ENCODE measurements at places on chromosomes 12 and 14.
A peak's percentile ranks its signal among the peaks of the same experiment; 100 is the strongest.

DNA sequence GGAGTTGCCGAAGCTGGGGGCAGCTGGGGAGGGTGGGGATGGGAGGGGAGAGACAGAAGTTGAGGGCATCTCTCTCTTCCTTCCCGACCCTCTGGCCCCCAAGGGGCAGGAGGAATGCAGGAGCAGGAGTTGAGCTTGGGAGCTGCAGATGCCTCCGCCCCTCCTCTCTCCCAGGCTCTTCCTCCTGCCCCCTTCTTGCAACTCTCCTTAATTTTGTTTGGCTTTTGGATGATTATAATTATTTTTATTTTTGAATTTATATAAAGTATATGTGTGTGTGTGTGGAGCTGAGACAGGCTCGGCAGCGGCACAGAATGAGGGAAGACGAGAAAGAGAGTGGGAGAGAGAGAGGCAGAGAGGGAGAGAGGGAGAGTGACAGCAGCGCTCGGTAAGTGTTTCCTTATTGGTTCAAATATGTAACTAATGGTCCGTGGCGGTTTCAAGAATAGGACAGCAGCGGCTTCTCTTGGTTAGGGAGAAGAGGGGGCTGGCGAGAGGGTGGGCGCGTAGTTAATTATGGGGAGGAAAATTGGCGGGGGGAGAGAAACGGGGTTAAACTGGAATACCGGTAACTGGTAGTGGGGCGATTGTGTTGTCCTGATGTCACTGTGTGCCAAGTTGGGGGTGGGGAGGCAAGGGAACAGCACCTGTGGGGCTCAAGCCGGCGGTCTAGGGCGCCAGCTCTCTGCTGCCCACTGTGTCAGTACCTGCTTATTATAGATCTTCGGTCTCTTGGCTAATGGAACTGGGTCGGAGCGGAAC, 8.4 kb downstream of the HOXC8 start:
- DNase-seq, result peak; percentile 81

DNA sequence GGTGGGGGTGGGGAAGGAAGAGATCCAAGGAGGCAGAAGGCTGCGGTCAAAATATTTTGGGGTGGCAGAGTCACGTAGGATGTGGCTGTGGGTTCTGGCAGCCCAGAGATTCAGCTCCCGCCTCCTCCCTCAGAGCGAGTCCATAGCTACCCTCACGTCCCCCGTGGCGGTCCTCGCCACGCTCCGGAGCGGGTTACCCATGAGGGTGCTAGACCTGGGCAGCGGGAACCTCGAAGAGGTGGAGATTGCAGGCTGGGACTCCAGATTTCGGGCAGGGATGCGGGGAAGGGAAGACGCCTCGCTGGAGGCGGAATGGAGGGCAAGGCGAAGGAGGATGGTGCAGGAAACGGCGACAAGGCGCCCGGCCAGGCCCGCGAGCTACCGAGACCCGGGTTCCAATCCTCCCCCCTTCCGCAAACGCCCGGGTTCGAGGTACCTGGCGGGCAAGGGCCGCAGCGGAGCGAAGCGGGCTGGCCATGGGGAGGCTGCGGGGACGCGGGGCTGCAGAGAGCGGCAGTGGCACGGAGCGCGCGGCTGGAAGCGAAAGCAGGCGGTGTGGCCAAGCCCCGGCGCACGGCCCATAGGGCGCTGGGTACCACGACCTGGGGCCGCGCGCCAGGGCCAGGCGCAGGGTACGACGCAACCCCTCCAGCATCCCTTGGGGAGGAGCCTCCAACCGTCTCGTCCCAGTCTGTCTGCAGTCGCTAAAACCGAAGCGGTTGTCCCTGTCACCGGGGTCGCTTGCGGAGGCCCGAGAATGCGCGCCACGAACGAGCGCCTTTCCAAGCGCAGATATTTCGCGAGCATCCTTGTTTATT, 46.2 kb downstream of the BCAT1 start:
- no peak for DNase-seq

DNA sequence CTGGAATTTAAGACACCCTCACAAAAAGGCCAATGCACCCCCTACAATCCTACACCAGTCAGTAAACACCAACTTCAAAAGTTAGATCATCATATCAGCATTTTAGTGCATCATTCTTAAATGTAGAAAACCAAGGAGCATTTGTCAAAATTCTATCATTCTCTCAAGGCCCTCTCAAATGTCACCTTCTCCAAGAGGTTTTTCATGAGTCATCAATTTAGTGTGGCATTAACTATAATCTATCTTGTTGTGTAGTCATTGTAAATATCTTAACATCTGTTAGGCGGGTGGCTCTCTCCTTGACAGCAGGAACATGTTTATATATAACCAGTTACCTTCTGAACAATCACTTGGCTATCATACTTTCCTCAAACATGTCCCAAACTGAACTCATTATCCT, 62.1 kb upstream of the G2E3 start:
- DNase-seq, result no peak

DNA sequence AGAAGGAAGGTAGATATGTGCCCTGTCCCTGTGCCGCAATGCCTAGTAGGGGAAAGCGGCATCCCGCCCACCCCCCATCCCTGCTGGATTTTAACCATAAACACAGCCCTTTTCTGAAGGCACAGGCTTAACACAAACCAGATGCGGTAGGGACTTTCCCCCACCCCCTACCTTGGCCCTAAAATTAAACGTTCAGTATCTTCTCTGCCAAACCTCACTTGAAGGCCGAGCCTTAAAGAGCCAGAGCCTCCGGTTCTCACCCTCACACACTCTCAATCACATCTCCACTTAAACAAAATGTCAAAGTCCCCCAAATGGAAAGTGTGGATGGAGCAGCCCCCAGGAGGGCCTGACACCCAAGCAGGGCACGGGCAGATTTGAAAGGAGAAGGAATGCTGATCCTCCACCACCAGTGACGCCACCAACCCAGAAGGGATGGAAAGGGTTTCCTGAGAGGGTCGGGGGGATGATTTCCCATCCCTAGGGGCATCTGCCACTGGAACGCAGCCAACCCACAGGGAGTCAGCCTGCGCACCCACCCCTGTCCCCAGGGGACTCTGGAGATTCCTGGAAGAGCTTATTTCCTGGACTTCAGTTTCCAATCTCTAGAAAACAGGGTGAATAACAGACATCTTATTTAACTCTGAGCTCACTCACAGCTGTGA, 26.4 kb downstream of the ACTN1 start:
- no peak for DNase-seq

- no peak for DNase-seq
Measured at GRCh38 chr14:60266021-60266937, 17.3 kb downstream of the PPM1A start.
